Psoas muscle (tissue), 8 donors: ENCODE measurements at places on chromosomes 11 and 22. TPM values are rescaled to one million over a fixed set of nuclear protein-coding genes. Genes with fewer than 3 reads are reported as not detected.
A peak's percentile ranks its signal among the peaks of the same experiment; 100 is the strongest.

The DDX10 gene
- 15.4 TPM for total RNA-seq

The BDNF gene
- 3.4 TPM for total RNA-seq

- no peak for DNase-seq
- H3K4me1 ChIP-seq, result no peaks in the 10 kb centered on the region
- no peak overlapping the region for H3K4me3 ChIP-seq
- no peak overlapping the region for H3K27ac ChIP-seq
Measured at GRCh38 chr11:109864151-109864661, 229.0 kb upstream of the ZC3H12C start.

GRCh38 chr22:37101311-37102066 is 8.0 kb downstream of the TMPRSS6 start:
- no peak overlapping the region for H3K27ac ChIP-seq

The DSCAML1 gene
- 0.13 TPM for total RNA-seq

- no peak for DNase-seq
- no peaks in the 10 kb centered on the region for H3K27me3 ChIP-seq
- no peaks in the 10 kb centered on the region for H3K4me1 ChIP-seq
Measured at GRCh38 chr11:99706848-99707247, 686.1 kb downstream of the CNTN5 start.

DNA sequence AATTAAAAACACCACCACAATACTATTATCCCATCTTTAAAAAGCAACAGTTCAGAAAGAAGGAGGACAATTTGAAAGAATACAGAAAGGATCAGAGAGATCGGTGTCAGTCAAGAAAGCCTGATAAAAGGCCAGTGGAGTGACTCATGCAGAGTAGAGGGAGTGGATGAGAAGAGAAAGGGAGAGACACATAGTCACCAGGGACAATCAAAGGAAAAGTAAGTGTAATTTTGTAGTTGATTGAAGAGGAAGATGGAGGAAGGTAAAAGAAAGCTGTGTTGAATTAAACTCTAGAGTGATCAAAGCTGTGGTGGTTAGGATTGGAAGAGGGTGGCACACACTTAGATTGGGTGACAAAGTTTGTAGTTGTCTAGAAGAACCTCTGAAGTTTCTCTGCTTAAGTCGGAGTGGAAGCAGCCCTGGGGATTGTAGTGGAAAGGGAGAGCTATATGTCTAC is 14.1 kb downstream of the SPECC1L start:
- no peak overlapping the region for H3K4me3 ChIP-seq
- H3K27ac ChIP-seq, result no peak overlapping the region
- H3K4me1 ChIP-seq, result peaks cover 47% of the 10 kb centered on the region

The BARX2 gene
- 1.8 TPM for total RNA-seq

DNA sequence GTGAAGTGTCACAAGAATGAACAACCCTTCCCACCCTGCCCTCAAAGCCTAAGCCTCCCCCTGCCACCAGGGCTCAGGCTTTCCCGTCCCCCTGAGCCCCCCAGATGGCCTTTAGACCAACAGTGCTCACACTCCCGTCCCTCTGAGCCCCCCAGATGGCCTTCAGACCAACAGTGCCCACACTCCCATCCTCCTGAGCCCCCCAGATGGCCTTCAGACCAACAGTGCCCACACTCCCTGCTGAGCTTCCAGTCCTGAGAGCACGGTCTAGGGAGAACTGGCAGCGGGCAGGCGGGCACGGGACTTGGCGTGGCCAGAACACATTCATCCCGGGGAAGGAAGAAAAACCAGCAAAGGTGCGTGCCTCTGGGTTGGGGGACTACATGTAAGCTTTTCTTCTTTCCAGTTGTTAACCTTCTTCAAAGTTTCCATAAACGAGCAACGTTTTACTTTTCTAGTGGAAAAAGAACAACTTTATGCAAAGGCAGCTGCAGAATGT is 2.5 kb downstream of the MRGPRG start:
- no peak for DNase-seq
- H3K4me1 ChIP-seq, result no peaks in the 10 kb centered on the region
- no peaks in the 10 kb centered on the region for H3K27me3 ChIP-seq
- no peak overlapping the region for H3K4me3 ChIP-seq

The GLYATL1 gene
- not detected for total RNA-seq

The ARHGEF17 gene
- total RNA-seq, result 17.3 TPM

GRCh38 chr11:725624-726202 is 19.7 kb downstream of the EPS8L2 start:
- peaks cover 30% of the 10 kb centered on the region for H3K27me3 ChIP-seq
- H3K4me1 ChIP-seq, result peaks cover 16% of the 10 kb centered on the region
- DNase-seq, result peak; percentile 19

DNA sequence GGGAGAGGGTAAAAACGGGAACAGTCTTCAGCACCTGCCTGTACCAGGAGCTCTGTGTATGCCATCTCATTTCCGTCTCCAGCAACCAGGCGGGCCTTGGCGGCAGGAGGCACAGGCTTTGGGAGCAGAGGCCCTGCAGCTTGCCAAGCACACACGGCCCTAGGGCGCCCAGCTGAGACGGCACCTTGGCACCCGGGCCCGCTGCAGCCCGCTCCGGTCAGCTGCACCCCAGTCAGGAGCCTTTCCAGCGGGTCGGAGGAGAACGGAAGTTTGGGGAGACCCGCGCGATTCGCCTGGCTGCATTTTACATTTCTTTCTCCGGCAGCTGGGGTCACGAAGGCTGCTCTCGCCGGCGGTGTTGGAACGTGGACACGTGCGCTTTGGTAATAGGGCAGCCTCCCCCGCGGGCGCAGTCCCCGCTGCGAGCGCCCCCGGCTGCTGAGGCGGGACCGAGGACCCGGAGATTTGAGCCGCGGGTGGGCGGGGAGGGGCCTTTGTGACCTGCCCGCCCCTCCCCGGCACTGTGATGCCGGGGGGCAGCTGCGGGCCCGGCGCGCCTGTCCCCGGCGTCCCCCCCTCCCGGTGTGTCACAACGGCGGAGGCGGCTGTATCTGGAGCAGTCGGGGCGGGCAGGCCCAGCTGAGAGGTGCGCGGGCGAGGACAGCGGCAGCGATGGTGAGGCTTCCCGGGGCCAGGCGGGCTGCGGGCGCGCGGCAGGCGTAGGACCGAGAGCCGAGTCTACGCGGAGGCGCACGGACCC is at the start of gene TUBA8:
Gene TUBA8 (plus strand): TSS at position 616 of the 760 bp plus-strand sequence. CDS start 57 bp downstream, at position 673.
- H3K27me3 ChIP-seq, result no peaks in the 10 kb centered on the region
- no peaks in the 10 kb centered on the region for H3K36me3 ChIP-seq
- peak within 1 kb of the TSS; percentile 84 for H3K4me3 ChIP-seq
- peaks cover 43% of the 10 kb centered on the region for H3K4me1 ChIP-seq
